Germinal center (tissue), 1 donor: ENCODE measurements at places on chromosomes 13 and 19.
A peak's percentile ranks its signal among the peaks of the same experiment; 100 is the strongest.

DNA sequence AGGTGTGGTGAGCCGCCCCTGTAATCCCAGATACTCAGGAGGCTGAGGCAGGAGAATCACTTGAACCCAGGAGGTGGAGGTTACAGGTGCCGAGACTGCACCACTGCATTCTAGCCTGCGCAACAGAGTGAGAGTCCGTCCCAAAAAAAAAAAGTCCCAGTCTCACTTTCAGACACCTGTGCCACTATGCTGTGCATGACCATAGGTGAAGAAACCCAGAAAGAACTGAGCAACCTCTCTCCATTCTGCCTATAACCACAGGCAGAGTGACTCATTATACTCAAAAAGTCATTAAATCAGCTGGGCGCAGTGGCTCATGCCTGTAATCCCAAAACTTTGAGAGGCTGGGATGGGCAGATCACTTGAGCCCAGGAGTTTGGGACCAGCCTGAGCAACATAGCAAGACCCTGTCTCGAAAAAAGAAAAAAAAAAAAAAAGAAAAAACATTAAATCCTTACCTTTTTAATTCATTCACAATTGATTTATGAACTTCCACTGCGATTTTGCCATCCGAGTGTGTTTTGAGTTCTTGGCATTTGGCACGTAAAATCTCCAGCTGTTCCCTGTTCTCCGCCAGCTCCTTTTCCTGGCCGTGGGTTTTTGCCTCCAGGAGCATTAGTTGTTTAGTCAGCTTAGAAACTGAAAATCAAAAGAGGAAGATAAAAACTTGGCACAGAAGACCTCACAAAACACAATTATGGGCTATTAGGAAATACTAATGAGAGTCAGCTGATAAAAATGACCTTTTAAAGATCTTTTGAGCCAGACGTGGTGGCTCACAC, 45.5 kb upstream of the SLC7A9 start:
- no peak for DNase-seq

DNA sequence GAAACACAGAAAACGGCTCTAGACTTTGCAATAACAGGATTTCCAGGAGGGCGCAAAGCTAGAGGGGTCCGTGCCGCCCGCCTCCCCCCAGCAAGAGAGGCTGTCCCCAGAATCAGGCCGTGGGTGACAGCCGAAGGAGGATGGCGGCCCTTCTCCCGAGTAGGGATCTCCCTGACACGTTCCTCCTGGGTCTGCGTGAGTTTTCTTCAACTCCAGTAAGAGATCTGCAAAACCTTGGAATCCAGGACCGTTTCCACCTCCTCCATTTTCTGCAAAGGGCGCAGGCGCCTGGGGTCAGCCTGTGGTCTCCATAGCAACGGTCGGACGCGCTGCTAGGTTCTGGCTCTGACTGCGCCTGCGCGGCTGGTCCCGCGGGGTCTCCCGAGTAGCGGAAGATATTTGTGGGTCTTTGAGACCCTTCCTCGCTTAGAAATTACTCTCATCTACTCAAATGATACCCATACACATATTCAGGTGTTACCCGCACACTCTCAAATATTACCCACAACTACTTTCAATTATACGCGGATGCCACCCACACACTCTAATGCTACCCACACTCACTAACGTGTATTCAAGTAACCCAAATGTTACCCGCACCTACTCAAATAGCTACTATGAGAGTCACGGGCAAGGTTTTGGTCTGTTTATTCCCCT, 2.1 kb downstream of the PNMA8C start:
- peak; percentile 63 for DNase-seq

- DNase-seq = no peak
These were observed 8.1 kb downstream of the STK11 start for GRCh38 chr19:1213391-1214286.

GRCh38 chr19:17441241-17442021, 7.0 kb downstream of the TMEM221 start:
- peak; percentile 46 for DNase-seq

DNA sequence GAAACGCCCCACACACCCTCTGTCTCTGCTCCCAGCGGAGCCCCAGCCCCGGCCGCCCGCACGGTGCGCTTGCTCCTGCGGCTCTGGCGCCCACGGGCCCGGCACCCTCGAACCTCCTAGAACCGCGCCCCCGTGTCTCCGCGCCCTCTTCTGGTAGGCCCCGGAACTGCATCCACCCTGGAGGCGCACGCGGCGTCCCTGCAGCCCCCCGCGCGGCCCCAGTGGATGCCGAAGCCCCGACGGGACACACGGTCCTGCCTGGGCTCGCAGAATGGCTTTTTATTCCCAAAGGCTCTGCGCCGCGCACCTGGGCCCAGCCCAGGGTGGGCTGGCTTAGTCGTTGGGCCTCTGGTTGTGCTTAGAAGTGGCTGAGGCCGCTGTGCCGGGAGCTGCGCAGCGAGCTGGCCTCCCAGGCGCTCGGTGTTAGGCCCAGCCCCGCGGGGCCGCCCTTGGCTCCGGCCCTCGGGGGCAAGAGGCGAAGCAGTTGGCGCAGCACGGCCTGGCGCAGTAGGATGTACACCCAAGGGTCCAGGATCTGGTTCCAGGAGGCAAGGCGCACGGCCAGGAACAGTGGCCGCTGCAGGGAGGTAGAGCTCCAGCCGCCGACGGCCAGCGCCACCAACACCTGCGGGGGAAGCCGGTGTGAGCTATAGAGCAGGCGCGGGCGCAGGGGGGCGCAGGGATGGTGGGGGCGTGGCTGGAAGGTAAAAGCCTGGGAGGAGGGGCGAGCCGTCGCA, 2.8 kb downstream of the PTGER1 start:
- DNase-seq = peak; percentile 91
